Smooth muscle cell of the brain vasculature (primary cell): ENCODE measurements at places on chromosomes 3 and 15.

DNA sequence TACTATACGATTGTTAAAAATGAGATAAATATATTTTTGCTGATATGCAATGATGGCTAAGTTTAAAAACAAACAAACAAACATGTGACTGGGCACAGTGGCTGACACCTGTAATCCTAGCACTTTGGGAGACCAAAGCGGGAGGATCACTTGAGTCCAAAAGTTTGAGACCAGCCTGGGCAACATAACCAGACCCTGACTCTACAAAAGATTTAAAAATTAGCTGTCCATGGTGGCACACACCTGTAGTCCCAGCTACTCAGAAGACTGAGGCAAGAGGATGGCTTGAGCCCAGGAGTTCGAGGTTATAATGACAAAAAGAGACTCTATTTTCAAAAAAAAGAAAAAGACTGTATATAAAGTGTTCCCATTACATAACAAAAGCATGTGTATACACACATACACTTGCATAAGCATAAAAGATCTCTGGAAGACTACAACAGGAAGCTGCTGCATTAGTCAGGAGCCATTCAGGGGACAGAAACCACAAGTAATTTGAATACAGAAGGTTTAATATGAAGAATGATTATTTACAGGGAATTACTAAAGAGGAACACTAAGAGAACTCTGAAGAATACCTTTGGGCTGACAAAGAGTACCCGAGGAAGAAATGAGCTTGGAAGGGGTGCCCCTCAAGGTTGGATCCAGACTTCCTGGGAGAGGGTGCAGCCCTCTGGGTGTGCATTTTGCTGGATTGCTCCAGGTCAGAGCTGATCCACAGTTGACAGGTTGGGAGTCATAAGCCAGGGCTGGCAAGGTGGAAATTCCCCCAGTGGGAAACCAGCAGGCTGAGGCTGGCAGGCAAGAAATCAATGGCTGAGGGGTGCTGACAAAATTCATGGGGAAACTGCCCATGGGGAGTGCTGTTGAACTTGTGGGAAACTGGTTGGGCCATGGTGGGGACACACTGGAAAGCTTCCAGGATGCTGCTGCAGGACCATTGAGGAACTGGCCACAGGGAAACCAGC lies 9.3 kb upstream of the TM4SF18 start:
- DNase-seq: no peak

DNA sequence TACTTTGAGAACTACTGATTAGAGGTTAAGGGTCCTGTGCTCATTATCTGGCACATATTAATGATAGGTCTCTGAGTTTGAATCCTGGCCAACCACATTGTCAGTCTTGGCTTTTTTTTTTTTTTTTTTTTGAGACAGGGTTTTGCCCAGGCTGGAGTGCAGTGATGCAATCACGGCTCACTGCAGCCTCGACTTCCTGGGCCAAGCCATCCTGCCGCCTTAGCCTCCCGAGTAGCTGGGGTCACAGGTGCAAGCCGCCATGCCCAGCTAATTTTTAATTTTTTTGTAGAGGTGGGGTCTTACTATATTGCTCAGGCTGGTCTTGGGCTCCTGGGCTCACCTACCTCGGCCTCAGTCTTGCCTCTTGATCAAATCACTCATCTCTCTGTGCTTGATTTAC lies 547 bp upstream of the PCCB start:
- DNase-seq: no peak

DNA sequence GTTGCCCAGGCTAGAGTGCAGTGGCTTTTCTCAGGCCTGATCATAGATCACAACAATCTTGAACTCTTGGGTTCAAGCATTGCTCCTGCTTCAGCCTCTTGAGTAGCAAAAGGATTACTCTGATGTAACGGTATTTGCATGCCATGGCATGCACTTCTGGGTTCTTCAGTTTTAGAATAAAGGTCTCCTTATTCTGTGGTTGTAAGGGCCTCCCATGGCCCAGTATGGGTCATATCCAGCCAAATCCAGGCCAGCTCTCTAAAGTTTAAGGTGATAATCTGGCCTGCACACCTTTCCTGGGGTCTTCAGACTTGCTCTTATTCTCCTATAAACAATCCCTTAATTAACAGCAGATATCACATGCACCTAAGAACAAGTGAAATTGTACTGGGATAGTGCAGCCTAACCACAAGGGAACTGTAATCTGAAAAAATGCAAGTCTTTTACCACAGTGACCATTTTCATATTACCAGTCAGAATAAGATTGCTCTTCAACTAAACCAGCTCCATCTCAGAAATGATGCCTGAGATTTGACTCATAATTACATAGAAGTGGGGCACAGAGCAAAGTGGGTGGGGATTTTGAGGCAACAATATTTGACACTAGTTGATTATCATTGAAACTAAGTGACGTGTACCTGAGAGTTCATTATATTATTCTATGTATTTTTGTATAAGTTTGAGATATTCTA lies 25.4 kb downstream of the COMMD2 start:
- DNase-seq: no peak

DNA sequence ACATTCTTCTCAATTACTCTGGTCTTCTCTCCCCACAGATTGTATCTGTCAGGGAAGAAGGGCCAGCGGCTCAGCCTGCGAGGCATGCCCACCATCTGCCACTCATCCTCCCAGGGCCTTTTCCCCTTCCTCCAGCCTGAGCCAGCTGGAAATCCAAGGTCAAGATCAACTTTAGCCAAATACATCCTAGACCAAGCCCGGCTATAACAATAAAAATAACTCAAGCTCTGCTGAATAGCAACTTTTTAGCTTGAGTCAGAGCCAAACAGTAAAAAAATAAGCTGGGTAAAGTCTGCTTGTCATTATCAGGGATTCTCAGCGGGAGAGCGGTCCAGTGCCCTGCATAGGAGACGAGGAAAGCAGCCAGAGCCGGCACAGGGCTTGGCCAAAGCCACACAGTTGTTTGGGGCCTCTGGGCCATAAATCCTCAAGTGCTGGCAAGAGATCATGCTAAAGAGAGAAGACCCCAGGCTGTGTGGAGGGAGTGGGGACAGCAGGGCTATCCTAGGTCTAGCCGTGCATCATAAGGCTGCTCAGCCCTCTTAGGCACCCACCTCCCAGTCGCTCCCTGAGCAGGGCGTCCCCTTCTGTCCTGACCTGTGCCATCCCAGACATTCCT lies 76.2 kb upstream of the HERC1 start:
- peak; percentile 66 for DNase-seq

DNA sequence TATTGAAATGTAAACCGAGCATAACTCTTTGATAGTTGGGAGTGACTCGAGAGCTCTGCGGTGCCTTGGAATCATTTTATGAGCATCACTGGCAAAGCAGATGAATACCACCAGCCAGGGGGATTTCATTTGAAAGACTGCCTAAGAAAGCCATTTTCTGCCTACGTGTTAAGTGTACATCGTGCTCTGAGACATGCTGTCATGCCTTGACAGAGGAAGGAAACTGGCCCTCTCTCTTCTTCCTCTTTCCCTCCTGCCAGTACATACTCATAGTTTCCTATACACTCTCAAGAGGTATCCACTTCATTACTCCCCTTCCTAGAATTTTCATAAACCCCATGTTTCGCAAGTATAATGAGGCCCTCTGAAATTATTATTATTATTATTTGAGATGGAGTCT lies 8.8 kb downstream of the BCL2A1 start:
- no peak for DNase-seq

GRCh38 chr3:143775459-143775858 lies 72.8 kb downstream of the SLC9A9 start:
- no peak for DNase-seq

- peak; percentile 72 for DNase-seq
Observed at GRCh38 chr3:141561426-141562034, 74.7 kb downstream of the RASA2 start.

- DNase-seq: no peak
Observed at GRCh38 chr3:177358977-177359592, 161.8 kb upstream of the TBL1XR1 start.

DNA sequence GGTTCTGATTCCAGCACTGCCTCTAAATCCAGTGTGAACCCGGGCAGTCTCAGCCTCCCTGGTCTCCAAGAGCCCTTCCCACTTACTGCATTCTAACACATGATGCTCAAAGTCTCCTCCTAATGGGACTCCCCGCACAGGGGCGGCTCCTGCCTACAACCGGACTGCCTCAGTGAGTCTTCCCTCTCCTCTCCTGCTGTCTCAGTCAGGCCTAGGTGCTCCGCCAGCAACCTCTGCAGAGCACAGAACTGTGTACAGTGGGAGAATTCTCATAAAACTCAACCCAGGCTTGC lies 28.9 kb downstream of the TBC1D2B start:
- DNase-seq: no peak

GRCh38 chr3:135755330-135756105 lies 210.0 kb upstream of the PPP2R3A start:
- DNase-seq: no peak

DNA sequence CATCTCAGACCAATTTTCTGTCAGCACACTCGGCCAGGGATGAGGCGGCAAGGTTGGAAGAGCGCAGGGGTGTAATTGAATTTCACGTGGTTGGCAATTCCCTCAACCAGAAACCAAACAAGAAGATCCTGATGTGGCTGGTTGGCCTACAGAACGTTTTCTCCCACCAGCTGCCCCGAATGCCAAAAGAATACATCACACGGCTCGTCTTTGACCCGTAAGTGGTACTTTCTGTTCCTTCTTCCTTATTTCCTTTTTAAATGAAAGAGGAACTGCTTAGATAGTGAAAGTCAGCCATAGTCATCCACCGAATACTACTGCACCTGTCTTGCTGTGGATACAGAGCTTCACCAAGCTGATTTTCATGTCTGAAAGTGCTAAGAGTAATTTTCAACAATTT lies 60.1 kb downstream of the SGO1 start:
- DNase-seq: no peak

DNA sequence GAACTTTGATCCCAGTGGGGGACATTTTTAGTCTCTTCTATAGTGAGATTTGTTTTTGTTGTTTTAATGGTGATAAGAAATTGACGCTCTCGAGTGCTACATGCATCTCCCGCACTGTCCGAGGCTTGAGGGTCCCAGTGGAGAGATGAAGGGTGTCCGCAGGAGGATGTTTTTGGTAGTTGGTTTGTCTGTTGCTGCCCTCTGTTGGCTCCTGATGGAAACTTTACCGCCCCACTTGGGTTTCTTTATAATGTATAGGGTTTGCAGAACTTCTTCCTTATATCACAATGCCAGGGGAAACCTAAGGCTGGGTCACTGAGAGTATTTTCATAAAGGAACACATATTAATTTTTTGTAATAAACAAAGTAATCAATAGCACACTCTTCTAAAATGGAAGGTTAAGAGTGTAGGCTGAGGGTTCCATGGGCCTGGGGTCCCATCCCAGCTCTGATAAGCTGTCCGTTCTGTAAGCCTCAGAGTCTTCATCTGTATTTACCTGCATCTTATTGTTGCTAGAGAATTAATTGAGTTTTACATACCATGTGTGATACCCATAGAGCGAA lies 185.3 kb upstream of the FEZF2 start:
- no peak for DNase-seq

- DNase-seq: no peak
Observed at GRCh38 chr3:86723433-86723832, 267.5 kb downstream of the VGLL3 start.

DNA sequence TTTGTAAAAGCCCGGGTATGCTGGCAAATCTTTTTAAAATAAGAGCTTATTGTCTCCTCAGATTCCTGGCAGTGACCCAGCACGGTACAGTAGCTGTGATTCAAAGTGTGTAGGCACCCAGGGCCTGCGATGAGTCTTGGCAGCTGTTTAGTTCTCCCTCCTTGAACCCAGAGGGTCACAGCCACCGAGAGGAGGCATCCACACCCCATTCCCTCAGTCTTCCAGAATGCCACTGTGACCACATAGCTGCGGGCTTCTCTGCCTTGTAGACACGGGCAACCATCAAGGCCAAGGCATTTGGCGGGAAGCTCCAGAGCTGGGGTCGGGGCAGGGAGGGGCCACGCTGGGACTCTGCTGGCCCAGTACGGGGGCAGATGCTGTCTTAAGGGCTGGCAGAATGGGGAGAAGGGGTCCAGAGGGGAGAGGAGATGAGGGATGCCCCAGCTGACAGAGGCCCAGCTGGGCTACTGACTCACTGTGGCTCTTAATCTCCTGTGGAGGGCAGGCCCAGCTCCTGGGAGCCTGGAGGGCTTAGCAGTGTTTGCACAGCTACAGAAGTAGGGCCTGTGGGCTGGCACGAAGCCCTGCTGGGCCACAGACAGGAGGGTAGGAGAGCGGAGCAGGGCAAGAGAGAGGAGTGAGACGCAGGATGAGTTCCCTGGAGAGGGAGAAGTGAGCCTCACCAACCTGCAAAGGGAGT lies 68.8 kb upstream of the DLG1 start:
- DNase-seq: peak; percentile 31

DNA sequence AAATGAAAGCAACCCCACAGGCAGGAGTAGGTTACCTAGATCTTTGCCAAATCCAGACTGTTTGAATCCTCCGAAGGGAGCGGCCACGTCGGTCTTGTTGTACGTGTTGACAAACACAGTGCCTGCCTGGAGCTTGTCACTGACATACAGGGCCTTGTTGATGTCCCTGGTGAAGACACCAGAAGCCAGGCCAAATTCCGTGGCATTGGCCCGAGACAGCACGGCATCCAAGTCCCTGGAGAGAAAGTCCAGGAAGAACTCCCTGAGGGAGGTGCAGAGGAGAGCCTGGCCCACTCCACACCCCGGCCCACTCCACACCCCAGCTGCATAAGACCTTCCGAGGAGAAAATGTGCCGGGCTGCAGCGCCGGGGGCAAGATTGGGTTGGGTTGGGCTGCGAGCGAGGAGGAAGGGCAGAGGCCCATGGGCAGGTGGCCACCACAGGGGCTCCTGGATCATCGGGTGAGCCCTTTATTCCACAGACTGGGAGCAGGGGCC lies 21.8 kb upstream of the SLC41A3 start:
- no peak for DNase-seq

DNA sequence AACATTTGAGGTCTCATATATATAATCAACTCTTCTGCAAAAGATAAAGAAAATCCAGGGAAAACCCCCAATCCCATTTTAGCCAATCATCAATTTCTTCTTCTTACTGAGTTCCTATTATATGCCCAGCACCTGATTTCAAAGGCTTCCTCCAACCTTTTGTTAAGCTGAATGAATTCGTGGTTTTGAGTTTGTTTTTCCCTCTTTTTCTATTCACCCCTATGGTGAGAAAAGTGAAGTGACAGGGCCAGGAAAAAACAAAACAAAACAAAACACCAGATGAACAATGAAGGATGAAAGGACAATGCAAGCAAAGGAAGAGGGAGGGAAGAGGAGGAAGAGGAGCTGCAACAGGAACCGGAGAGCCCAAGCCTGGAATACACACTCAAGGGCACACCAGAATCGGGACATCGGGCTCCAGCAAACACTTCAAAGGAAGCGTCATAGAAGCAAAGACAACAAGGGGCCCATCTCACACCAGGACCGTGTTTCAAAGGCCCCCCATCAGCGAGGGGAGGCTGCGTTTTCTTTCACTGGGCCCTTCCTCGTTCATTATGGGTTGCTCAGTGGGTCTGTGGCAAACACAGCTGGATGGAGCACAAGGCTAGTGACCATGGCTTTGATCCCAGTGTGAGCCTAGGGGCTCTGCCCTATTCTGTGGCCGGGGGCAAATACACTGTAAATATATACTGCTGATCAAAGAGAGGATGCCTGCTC lies 50.2 kb downstream of the VGLL4 start:
- DNase-seq: no peak

GRCh38 chr3:15796331-15796730 lies 1.4 kb downstream of the ANKRD28 start:
- DNase-seq: no peak

GRCh38 chr15:70522323-70522966 lies 240.9 kb downstream of the UACA start:
- DNase-seq: no peak

- no peak for DNase-seq
Observed at GRCh38 chr15:34606131-34606530, 22.7 kb upstream of the GOLGA8B start.
